NCI-H1105 (cell line): ENCODE measurements at places on chromosomes 7 and 10.

GRCh38 chr7:19009936-19010280 lies 107.5 kb downstream of the TWIST1 start:
- no peak for DNase-seq

DNA sequence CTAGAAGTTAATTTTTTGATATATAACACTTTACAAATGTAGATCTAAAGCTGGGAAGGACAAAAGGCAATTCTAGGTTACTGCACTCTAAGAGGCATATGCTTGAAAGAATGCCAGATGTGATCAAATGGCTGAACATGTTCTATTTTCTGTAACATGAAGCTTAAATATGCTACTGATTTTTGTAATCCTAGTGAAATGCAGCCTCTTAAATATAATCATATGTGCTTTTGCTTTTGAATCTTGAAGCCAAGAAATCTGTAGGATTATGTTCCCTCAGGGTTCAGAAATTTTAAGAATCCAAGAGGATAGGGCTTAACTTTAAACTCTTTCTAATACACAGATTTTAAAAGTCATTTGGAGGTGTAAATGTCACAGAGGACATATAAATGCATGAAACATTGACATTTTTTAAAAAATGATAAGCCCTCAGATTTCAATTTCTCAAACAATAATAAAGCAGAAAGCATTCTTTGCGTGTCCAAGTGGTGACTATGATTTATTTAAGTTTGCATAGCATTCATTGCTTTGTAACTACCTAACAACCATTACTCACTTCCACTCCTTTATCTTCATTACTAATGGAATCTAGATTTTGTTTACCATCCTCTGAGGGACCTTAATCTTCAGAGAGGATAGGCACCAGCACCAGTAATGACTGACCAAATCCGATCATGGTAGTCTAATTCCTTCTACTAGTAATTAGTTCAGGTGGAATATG lies 170.4 kb downstream of the MAGI2 start:
- no peak for DNase-seq

GRCh38 chr10:74439213-74439612 lies 288.2 kb downstream of the ADK start:
- DNase-seq = no peak

DNA sequence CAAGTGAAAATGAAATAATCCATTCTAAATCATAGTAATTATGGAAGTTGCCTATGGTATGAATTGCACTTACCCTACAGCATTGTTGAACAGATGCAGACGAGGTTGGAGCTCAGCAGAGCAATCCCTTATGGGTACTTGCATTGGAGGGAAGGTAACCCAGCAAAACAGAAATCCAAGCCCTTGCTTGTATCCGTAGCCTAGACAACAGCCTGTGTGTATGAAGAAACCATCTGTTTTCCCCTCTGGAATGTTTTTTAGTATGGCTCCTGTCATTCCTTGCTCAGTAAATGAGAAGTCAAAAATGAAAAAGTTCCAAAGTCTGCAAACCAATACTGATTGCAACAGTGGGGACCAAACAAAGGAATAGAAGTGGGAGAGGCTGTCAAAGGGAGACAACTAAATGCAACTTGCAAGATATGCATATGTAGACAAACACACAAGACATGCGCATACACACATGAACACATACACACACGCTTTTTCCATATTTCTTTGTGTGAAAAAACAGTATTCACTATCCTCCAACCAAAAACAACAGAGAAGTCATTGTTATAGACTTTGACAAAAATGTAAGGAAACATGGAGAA lies 260.8 kb downstream of the DYNC1I1 start:
- DNase-seq = no peak

DNA sequence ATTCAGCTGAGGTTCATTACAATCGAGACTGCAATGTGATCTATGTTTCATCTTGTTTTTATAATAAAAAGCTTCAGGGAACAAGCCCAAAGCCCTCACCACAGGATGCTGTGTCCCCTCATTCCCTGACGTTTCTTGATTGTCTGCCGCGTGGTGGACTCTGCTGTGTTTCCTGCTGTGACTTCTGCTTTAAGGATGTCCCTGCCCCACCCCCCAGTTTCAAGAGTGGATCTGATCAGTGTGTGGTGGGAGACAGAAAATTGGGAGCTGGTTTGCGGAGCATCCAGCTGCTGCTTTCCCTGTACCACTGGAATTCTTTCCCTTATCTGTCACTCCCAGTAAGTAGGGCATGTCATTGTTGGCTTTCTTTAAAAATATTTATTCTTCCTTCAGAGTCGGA lies 86.2 kb downstream of the CREM start:
- no peak for DNase-seq

GRCh38 chr10:110107887-110108286 lies 99.5 kb upstream of the MXI1 start:
- DNase-seq = no peak

- DNase-seq = peak; percentile 85
These were observed at the start of gene OAT for GRCh38 chr10:124418726-124419501. TSS of gene OAT (minus strand) at chr10:124418923. CDS start at chr10:124412171, 6,752 bp downstream.

GRCh38 chr7:75993689-75994387 lies 557 bp downstream of the TMEM120A start:
- peak; percentile 13 for DNase-seq

GRCh38 chr10:57917019-57917418 lies 350.7 kb downstream of the IPMK start:
- DNase-seq = no peak

DNA sequence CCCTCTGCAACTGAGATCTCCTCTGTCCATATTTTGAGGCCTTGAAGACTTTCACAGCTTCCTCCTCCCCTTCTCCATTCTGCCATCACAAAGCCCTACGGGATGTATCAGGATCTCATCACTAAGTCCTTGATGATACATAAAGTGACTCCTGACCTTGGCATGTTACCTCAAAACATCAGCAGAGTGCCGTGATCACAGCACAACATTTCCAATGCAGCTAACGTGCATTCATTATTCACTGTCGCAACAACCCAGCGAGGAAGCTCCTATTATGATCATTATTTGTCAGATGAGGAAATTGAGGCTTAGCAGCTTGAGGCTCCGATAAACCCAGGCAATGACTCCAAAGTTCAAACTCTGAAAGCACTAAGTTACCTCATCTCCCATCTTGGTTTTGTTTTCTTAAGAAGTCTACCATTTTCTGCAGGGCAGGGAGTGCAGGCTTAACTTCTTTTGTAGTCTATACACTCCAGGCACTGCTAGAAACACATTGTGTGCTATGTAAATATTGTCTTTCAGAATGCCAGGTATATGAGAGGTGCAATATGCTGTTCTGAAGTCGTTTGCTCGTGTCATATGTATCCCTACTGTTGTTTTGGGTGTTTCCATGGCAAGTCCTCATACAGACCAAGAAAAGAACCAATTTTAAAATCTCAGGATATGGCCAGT lies 80.6 kb upstream of the C1QL3 start:
- no peak for DNase-seq

DNA sequence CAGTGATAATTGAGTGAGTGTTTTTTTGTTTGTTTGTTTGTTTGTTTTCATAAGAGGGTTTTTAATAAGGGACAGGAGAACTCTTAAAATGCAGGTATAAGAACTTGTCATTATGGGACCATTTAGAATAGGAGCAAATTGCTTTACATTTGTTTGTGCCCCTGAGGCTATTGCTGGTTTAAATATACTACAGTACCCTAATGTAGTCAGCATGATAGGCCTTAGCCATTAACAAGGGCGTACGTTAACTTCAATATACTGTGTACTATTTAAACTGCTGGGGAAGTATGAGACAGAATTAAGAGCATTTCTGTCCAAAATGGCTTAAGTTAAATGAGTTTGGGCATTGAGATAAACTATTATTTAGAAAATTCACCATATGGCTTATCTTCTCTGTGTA lies 26.2 kb downstream of the PRKAR2B start:
- DNase-seq = no peak

DNA sequence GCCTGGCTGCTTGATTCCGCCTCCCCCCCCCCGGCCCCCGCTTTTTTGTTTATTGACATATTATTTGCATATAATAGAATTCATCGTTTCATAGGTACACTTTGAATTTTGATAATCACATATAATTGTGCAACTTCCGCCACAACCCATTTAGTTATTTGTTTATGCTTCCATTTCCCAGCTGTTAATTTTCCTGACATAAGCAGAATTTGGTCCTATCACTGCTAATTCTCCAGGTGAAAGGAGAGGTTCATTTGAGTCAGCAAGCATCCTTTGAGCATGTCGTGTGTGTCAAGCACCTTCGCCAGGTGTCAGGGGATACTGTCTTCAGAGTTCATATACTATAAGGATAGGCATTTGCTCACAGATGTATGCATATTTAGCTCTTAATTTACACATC lies 102.2 kb downstream of the CELF2 start:
- no peak for DNase-seq

DNA sequence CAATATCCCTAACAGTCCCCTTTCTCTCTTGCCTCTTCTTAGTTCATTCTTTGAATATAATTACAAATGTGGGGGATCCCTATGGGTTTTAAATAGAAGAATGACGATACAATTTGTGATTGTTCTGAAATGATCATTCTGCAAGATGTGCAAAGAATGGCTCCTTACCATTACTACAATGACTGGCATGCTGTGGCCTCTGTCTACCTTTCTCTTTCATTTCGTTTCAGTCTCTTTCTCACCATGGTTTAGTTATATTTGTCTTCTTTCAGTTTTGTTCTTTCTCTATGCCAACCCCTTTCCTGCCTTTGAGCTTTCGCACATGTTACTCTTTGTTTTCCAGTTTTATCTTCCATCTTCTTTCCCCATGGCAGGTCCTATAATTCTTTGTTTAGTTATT lies 176.5 kb downstream of the SUGCT start:
- DNase-seq = no peak

DNA sequence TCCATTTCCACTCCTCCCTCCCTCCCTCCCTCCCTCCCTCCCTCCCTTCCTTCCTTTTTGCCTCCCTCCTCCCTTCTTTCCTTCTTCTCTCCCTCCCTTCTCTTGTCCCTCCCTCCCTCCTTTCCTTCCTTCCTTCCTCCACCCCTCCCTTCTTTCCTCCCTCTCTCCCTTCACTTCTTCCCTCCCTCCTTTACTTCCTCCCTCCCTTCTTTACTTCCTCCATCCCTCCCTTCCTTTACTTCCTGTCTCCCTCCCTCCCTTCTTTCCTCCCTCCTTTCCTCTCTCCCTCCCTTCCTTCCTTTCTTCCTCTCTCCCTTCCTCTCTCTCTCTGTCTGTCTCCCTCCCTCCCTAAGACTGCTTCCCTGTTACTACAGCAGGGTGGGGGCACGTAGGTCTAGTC lies 598.6 kb upstream of the FOXK1 start:
- DNase-seq = no peak

- DNase-seq = no peak
These were observed 57.5 kb upstream of the PTPN12 start for GRCh38 chr7:77479536-77480088.

- DNase-seq = no peak
These were observed 28.0 kb downstream of the TTYH3 start for GRCh38 chr7:2659556-2660358.

DNA sequence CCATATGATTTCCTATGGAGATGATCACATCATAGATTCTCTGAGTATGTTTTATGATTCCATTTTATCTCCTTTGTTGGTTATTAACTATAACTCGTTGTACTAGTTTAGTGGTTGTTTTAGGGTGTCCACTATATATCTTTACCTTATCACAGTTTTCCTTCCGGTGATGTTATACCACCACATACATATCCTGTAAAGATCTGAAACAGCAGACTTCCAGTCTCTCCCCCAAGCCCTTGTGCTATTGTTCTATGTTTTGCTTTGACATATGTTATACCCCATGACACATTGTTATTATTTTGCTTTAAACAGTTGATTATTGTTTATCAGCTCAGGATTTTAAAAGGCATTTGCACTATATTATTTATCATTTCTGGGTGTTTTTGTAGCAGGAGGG lies 7.3 kb downstream of the IL15RA start:
- no peak for DNase-seq

- DNase-seq = no peak
These were observed 42.3 kb downstream of the COA1 start for GRCh38 chr7:43686991-43687390.

- DNase-seq = no peak
These were observed 6.0 kb upstream of the MNX1 start for GRCh38 chr7:157016352-157017041.

- DNase-seq = no peak
These were observed 3.7 kb downstream of the WNT2 start for GRCh38 chr7:117319181-117319580.

GRCh38 chr10:1128115-1128514 lies 71.9 kb downstream of the WDR37 start:
- no peak for DNase-seq

GRCh38 chr10:6269432-6269831 lies 66.7 kb downstream of the PFKFB3 start:
- no peak for DNase-seq

DNA sequence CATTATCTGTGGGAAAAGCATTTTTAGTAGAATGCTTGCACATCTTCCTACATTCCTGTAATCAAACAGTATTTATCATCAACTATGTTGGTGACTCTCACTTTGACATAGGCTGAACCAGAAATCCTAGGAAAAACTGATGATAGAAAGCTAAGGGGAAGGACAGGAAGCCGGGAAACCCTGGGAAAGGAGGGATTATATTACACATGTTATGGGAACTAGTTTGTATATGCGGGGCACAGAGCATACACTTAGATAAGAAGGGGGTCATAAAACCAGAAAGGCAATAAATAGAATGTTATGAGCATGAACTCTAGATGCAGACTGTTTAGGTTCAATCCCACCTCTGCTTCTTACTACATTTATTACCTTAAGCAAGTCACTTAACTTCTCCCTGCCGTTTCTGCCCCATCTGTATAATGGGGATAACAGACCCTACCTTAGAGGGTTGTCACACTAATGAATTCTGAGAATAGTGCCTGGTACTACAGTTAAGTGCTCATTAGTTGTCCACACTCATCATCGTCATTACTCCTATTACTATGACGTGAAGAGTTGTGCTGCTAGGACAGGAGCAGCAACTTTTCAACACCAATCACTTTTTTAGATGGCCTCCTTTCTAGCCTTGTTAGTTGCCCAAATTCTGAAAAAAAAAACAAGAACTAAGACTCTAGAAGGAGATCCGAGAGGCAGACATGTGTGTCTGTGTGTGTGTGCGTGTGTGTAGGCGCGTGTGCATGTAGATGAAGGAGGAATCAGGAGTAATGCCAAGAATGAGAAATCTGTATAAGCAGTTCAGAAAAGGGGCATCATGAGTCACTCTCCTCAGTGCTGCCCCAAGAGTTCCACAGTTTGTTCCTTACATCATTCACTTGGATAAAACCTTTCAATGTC lies 52.2 kb downstream of the KMT2C start:
- DNase-seq = no peak

GRCh38 chr10:92891885-92892690 lies 43.8 kb downstream of the EXOC6 start:
- no peak for DNase-seq

GRCh38 chr7:151759591-151760042 lies 117.3 kb downstream of the PRKAG2 start:
- peak; percentile 48 for DNase-seq
